ENCODE measurements at places on chromosomes 12 and 14. TPM values are rescaled to one million over a fixed set of nuclear protein-coding genes. Genes with fewer than 3 reads are reported as not detected.

ITGA5 gene
- total RNA-seq, result 141 TPM

FBRSL1 gene
- 12.7 TPM for total RNA-seq

TCL1B gene
- not detected for total RNA-seq

TPH2 gene
- total RNA-seq, result not detected

BCL2L14 gene
- not detected for total RNA-seq

MSRB3 gene
- total RNA-seq, result 12.3 TPM

CMA1 gene
- total RNA-seq, result not detected

HOTAIR gene
- total RNA-seq, result not detected

LRRIQ1 gene
- total RNA-seq, result 0.39 TPM

MDGA2 gene
- not detected for total RNA-seq

ARG2 gene
- 11.3 TPM for total RNA-seq

TMTC1 gene
- total RNA-seq, result 48.9 TPM

KCNC2 gene
- not detected for total RNA-seq

MGAT4C gene
- 1.1 TPM for total RNA-seq

DBX2 gene
- not detected for total RNA-seq

FAM90A1 gene
- total RNA-seq, result 0.60 TPM

GLIPR1L1 gene
- not detected for total RNA-seq

PRICKLE1 gene
- total RNA-seq, result 4.9 TPM

LRRC10 gene
- total RNA-seq, result not detected

LUM gene
- total RNA-seq, result 196 TPM

IAPP gene
- not detected for total RNA-seq

RPGRIP1 gene
- 0.27 TPM for total RNA-seq

PRB3 gene
- total RNA-seq, result not detected

GSG1 gene
- not detected for total RNA-seq

EML1 gene
- total RNA-seq, result 10.3 TPM

BEGAIN gene
- 7.3 TPM for total RNA-seq

ZNF385A gene
- total RNA-seq, result 13.2 TPM

TSPAN8 gene
- 3.0 TPM for total RNA-seq

PPFIA2 gene
- 1.3 TPM for total RNA-seq

DAO gene
- total RNA-seq, result not detected

FAM177A1 gene
- total RNA-seq, result 34.8 TPM

SLCO1B1 gene
- total RNA-seq, result not detected

GDF3 gene
- total RNA-seq, result 0.61 TPM

ACSS3 gene
- total RNA-seq, result 43.8 TPM

CYP46A1 gene
- total RNA-seq, result 0.90 TPM

Data from adrenal gland (tissue), 19 donors.